Stimulated activated memory B cell treated with anti-CD40 and anti-IgM and Interleukin-4, amounts not matched to agents 10 μg/mL and 1 μg/mL and 100 μg/mL, for 72 hours (primary cell): ENCODE measurements at places on chromosomes 13 and 19.

DNA sequence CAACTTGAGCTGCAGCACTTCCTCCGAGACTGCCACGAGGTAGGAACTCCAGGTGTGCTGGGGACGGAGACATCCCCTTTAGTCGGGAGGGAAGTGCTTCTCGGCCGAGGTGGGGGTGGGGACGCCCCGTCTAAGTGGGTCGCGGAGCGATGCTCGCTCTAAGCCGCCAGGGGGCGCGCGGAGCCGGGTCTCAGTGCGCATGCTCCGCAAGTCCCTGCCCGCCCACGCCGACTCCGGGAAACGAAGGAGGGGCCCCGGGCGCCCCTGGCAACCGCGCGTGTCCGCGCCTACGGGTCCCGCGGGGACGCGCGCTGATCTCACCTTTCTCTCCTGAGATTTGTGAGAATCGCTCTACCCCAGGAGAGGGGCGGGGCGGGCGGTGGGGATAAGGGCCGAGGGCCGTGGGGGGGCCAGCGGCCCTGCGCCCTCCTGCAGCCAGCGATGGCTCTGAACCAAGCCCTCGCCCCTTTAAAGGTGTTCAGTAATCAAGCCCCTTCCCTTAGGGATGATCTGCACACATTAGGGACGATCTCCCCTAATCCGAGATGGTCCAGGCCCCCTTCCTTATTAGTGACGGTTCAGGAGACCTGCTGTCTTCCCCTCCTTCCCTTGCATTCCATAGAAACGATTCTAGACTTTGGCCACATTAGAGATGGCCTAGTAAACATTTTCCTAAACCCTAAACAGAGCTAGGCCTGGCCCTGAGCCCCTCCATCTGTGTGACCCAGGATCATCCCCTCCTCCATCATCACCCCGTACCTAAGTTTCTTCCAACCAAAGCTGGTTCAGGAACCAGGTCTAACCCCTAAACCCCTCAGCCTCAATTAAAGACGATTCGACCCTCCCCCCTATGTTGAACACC lies 47.3 kb upstream of the SHKBP1 start:
- peak overlapping the region; percentile 53 for H3K27ac ChIP-seq
- H3K4me3 ChIP-seq, result peak overlapping the region; percentile 66
- ATAC-seq, result peak; percentile 81
- H3K36me3 ChIP-seq, result no peaks in the 10 kb centered on the region
- H3K4me1 ChIP-seq, result peaks cover 17% of the 10 kb centered on the region
- peaks cover 48% of the 10 kb centered on the region for H3K27me3 ChIP-seq

- ATAC-seq, result no peak
- H3K4me3 ChIP-seq, result no peak overlapping the region
- H3K27ac ChIP-seq, result no peak overlapping the region
- H3K27me3 ChIP-seq, result peaks cover 31% of the 10 kb centered on the region
- H3K4me1 ChIP-seq, result peaks cover 36% of the 10 kb centered on the region
- no peaks in the 10 kb centered on the region for H3K36me3 ChIP-seq
Observed at GRCh38 chr19:48401287-48401686, 7.8 kb downstream of the GRIN2D start.

DNA sequence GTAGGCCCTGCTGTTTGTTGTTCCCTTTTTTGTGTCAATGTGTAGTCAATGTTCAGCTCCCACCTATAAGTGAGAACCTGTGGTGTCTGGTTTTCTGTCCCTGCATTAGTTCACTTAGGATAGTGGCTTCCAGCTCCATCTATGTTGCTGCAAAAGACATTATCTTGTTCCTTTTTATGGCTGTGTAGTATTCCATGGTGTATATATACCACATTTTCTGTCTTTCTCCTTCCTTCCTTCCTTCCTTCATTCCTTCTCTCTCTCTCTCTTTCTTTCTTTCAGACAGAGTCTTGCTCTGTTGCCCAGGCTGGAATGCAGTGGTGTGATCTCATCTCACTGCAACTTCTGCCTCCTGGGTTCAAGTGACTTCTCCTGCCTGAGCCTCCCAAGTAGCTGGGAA lies 21.0 kb downstream of the CYP2A6 start:
- H3K4me1 ChIP-seq, result no peaks in the 10 kb centered on the region
- peaks cover 36% of the 10 kb centered on the region for H3K36me3 ChIP-seq
- no peak overlapping the region for H3K27ac ChIP-seq
- no peak for ATAC-seq
- H3K4me3 ChIP-seq, result no peak overlapping the region

DNA sequence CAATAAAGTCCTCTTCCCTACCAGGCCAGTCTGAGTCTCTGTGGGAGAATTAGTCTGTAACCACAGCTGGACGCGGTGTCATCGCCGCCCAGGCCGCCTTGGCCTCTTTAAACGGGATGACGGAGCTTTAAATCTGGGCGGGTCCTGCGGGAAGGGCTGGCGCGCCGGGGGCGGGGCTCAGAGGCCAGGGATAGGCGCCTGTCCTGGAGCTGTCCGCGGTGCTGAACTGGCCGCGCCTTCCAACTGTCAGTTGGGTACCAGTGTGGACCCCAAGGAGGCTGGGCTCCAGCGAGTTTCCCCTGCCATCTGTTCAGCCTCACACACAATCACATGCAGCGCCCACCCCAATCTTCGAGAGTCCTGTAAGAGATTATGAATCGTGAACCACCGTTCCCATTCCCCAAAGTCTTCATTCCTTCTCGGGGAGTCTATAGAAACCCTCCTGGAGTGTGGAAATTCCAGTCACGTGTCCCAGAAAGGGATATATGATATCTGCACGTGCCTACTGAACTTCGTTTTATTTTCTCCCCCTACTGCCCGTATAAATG lies 11.5 kb downstream of the APLP1 start:
- peaks cover 30% of the 10 kb centered on the region for H3K4me1 ChIP-seq
- peaks cover 52% of the 10 kb centered on the region for H3K27me3 ChIP-seq
- H3K4me3 ChIP-seq, result no peak overlapping the region
- ATAC-seq, result peak; percentile 59
- no peak overlapping the region for H3K27ac ChIP-seq

- H3K4me3 ChIP-seq, result no peak overlapping the region
- ATAC-seq, result no peak
- H3K36me3 ChIP-seq, result peaks cover 60% of the 10 kb centered on the region
- H3K27ac ChIP-seq, result no peak overlapping the region
- peaks cover 4% of the 10 kb centered on the region for H3K4me1 ChIP-seq
- H3K27me3 ChIP-seq, result no peaks in the 10 kb centered on the region
Observed at GRCh38 chr13:113823771-113824170, 40.1 kb downstream of the GAS6 start.

DNA sequence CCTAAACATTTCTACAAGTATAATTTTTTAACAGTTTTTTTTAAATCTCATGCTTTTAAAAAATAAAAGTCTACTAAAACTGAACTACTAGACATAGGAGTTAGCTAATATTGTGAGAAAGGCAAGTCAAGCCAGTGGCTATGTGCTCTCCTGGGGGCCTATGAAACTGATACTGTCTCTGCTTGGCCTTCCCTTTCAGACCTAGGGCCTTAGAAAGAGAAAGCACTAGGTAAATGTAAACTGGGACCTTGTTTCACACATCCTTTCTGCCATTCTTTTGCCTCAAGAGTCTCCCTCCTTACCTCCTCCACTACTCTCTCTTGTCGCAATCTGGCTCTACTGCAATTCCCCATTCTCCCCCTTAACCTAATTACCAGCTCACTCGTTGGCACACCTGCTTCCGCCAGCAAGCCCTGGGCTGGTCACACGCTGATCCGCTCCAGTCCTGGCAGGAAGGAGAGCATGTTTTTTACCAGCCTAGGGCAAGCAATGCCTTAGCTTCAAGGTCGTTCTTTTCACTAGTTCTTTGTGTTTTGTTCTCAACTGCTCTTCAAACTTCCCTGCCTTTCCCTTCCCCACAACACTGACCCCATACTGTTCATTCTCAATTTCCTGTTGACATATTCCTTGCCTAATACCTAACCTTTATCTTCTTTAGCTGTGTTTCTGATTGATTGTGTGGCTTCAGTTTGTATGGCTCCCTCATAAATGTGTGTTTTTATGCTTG lies 23.1 kb downstream of the TBC1D4 start:
- peaks cover 34% of the 10 kb centered on the region for H3K27me3 ChIP-seq
- no peaks in the 10 kb centered on the region for H3K4me1 ChIP-seq

DNA sequence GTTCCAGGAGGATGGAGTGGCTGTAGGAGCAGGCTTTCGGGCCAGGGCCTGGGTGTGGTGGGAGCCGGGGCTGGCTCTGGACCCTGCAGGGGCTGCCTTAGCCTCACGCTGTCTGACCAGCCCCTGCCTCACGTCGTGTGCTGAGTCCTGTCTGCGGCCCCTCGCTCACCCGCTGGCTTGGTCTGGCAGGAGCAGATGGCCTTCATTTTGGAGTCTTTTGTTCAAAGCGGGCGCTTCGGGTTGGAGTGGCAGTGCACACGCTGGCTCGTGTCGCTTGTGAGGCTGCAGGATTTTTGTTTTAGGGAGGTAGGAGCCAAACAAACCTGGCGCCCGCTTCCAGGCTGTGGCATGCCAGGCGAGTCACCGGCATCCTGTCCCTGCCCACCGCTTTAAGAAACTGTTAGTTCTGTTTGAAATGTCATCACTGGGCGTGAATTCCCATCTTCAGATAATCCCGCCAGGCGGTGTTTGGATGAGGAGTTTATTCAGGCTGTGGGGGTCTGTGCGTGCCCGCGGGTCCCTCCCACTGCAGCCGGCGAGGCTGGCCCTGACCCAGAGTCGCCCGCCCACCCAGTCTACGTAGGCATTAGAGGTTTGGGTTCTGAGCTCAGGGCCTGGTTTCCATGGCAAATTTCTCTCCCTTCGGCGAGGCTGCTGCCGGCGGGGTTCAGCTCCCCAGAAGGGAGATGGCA lies 89.8 kb downstream of the KDM4B start:
- no peaks in the 10 kb centered on the region for H3K4me1 ChIP-seq
- H3K4me3 ChIP-seq, result no peak overlapping the region
- peaks cover 63% of the 10 kb centered on the region for H3K36me3 ChIP-seq
- no peak overlapping the region for H3K27ac ChIP-seq

DNA sequence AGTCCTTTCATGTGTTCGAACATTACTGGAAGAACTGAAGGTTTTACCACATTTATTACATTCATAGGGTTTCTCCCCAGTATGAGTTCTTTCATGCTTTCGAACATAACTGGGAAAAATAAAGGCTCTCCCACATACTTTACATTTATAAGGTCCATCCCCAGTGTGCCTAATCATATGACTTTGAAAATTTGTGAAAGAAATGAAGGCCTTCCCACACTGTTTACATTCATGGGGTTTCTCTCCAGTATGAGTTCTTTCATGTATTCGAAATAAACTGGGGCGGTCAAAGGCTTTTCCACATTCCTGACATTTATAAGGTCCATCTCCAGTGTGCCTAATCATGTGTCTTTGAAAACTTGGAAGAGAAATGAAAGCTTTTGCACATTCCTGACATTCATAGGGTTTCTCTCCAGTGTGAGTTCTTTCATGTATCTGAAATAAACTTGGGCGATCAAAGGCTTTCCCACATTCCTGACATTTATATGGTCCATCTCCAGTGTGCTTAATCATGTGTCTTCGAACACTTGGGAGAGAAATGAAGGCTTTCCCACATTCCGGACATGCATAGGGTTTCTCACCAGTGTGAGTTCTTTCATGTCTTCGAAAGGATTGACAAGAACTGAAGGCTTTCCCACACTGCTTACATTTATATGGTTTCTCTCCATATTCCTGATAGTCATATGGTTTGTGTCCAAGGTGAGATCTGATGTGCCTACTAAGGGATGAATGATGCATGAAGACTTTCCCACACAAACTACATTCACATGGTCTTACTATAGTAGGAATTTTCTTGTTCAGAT lies 24.0 kb downstream of the ZNF564 start:
- H3K36me3 ChIP-seq, result peaks cover 94% of the 10 kb centered on the region
- H3K27ac ChIP-seq, result no peak overlapping the region
- H3K27me3 ChIP-seq, result no peaks in the 10 kb centered on the region

- no peak for ATAC-seq
- peaks cover 24% of the 10 kb centered on the region for H3K27me3 ChIP-seq
- H3K4me3 ChIP-seq, result no peak overlapping the region
- peaks cover 17% of the 10 kb centered on the region for H3K4me1 ChIP-seq
Observed at GRCh38 chr13:113410472-113411201, 42.7 kb downstream of the ADPRHL1 start.

GRCh38 chr13:24503379-24503696 lies 9.2 kb downstream of the PARP4 start:
- no peaks in the 10 kb centered on the region for H3K27me3 ChIP-seq
- no peak overlapping the region for H3K4me3 ChIP-seq
- H3K27ac ChIP-seq, result no peak overlapping the region
- no peak for ATAC-seq

DNA sequence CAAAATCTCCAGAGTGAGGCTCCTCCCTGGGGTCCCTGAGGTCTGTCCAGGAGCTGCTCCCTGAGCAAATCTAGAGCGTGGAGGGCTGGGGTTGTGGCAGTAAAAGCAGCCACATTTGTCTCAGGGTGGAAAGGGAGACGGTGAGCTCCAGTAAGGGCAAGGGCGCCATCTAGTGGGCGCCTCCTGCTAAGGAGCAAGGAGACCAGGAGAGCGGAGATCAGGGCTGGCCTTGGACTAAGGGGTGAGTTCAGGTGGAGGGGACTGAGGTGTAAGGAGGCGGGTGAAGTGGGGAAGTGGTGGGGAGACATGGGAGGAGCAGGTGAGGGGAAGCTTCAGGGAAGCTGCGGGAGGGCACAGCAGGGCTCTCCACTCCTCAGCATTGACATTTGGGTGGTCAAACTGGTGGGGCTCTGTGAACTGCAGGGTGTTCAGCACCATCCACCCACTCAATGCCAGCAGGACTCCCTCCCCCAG lies 5.3 kb upstream of the CEACAM21 start:
- H3K4me3 ChIP-seq, result no peak overlapping the region
- peaks cover 32% of the 10 kb centered on the region for H3K4me1 ChIP-seq
- peaks cover 14% of the 10 kb centered on the region for H3K36me3 ChIP-seq
- no peak overlapping the region for H3K27ac ChIP-seq
- H3K27me3 ChIP-seq, result no peaks in the 10 kb centered on the region

DNA sequence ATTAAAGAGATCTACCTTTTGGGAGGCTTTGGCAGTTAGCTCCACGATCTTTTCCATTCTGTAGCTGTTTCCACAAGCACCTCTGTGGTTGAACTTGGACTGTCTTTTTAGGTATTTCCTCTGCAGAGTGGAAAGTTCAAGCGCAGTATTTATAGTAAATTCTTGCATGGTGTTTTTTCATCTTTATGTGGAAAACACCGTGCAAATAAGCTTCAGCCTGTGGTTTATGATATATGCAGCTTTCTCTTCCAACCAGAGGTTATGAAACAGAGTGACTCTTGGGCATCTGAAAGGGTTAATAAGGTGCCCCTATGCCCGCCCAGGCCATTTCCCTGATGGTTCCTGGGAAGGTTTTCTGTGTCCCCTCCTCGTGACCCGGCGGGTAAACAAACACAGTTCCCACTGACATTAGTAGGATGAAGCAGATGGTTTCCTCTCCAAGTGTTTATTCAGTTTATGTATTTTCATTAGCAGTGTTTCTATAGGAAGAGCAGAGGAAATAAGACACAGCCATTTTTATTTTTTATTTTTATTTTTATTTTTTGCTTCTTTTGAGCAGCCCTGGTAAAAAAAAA lies 39.7 kb upstream of the RNF113B start:
- no peak overlapping the region for H3K4me3 ChIP-seq
- peaks cover 6% of the 10 kb centered on the region for H3K4me1 ChIP-seq
- no peak for ATAC-seq
- H3K36me3 ChIP-seq, result no peaks in the 10 kb centered on the region
- no peak overlapping the region for H3K27ac ChIP-seq
- H3K27me3 ChIP-seq, result peaks cover 8% of the 10 kb centered on the region
